ENCODE measurements at places on chromosomes 16 and 17.

GRCh38 chr16:10979717-10980601 is 35.6 kb downstream of the CLEC16A start:
- DNase-seq = no peak

GRCh38 chr17:32731556-32732295 is 145.2 kb downstream of the MYO1D start:
- no peak for DNase-seq

GRCh38 chr16:48833461-48833860 is 223.5 kb upstream of the N4BP1 start:
- no peak for DNase-seq

GRCh38 chr17:16920628-16921020 is 51.3 kb downstream of the TNFRSF13B start:
- DNase-seq = no peak

DNA sequence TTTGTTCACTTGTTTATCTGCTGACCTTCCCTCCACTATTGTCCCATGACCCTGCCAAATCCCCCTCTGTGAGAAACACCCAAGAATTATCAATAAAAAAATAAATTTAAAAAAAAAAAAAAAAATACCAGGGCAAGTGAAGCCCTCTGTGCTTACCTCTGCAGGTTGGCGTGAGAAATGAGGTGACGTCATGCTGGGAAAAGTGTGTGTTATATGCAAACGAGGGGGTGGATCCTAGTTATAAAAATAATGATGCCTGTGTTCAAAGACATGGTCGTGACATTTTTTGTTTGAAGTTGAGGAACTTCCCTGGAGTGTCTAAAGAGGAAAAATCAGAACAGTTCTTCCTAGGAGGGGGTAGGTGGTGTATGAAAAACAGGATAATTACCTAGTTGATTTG is 20.2 kb downstream of the TMC7 start:
- DNase-seq = no peak

GRCh38 chr17:80586846-80587228 is 42.2 kb downstream of the RPTOR start:
- DNase-seq = no peak

DNA sequence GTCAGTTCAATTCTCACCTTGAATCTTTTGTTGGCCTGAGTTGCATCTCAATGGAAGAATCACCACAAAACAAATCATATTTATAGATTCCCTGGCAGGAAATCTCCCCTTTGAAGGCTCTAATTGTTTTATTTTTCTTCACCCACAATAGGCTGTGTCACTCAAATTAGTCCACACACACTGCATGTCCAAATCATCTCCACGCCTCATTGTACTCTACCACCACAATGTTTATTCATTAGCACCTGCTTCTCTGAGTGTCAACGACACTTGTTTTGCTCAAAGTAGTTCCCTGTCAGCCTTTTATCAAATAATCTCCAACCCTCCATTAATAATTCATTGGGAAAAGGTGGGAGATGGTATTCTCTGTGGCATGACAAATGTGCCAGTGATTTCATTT is 164.3 kb downstream of the ABCC12 start:
- DNase-seq = no peak

- no peak for DNase-seq
Observed at GRCh38 chr16:5756969-5757368, 659.4 kb upstream of the EEF2KMT start.

- DNase-seq = no peak
Observed at GRCh38 chr17:1906662-1907101, 76.9 kb downstream of the RPA1 start.

GRCh38 chr16:17173281-17173680 is 297.5 kb downstream of the XYLT1 start:
- DNase-seq = no peak

GRCh38 chr17:64420143-64420670 is 28.7 kb upstream of the MILR1 start:
- DNase-seq = no peak

DNA sequence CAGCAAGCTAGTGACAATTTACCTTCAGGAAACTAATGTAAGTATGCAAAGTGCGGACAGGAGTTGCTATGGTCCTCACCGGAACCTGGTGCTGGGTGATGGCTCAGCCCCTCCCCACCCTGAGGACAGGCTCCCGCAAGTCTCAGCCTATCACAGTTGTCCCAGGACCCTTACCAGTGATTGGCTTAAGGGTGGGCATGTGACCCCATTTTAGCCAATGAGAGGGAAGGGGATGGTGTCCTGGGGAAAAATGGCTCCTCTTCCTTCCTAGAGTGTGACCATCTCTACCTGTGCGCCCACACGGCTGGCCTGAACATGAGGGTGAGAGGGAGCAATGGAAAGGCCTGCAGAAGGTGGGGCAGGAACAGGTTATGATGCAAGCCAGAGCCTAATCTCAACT is 80.4 kb downstream of the C16orf78 start:
- DNase-seq = no peak

DNA sequence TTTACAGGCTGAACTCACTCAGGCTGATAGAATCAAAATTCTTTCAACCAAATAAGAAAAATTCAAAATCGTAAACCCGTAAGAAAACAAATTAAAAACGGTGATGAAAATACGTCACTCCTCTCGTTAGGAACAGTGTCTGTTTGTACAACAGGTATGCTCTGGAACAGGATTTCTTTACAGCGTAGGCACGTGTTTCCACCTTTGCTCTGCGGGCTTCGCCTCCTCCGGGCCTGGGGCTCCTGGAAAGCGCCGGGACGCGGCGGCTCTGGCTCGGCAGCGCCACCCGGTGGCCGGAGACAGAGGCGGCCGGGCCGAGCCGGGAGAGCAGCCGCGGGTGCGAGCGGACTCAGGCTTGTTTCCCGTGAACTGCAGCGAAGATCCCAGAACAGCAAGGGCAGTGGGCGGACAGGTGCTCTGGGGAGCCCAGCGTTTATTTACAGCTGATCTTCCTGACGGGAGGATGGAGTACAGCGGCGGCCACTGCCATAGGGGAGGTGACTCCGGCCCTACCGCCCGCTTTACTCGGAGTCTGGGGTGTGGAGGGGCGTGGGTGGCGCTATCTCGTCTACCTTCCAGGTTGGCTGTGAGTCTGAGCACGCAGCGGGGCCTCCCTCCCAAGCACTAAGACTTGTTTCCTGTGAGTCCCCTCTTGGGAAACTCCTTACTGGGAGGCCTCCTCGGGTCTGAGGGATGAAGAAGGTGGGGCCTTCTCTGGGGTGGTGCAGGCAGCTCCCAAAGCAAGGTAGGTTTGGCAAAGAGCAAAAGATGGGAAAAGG is 40.5 kb upstream of the ATP2A3 start:
- peak; percentile 30 for DNase-seq

DNA sequence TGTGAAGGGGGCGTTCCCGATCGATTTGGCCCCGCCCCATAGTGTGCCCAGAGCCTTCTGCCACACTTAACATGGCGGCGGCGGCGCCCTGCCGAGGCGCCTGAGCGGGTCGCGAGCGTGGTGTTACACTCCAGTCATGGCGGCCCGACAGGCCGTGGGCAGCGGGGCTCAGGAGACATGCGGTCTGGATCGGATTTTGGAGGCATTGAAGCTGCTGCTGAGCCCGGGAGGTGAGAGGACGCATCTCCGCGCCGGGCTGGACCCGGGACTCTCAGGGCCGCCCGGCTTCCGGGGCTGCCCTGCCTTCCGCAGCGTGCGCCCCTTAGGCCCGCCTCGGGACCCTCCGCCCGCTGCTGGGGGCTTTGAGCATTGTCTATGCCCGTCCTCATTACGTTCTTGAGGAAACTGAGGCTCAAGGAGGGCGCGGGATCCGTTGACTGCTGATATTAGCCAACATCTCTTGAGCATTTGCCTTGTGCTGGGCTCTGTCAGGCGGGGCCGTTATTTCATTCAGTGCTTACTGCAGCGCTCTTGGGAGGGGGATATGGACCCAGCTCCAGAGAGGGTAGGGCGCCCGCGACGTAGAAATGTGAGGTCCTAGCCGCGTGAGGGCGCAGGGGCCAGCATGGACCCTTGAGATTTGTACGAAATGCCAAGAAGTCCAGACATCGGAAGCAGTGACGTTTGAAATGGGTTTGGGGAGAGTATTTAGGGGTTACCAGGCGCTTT is at the start of gene TANGO6:
Gene TANGO6 (plus strand): TSS at position 50 of the 729 bp plus-strand sequence. CDS start 87 bp downstream, at position 137.
- peak; percentile 85 for DNase-seq

GRCh38 chr16:19338335-19338734 is 52.8 kb downstream of the CLEC19A start:
- no peak for DNase-seq

- no peak for DNase-seq
Observed at GRCh38 chr17:55527540-55528118, 16.4 kb upstream of the SMIM36 start.
